ENCODE measurements at places on chromosomes 6 and 20.

- no peak for DNase-seq
Measured at GRCh38 chr6:35302604-35303241, 5.1 kb downstream of the DEF6 start.

- no peak for DNase-seq
Measured at GRCh38 chr6:88899569-88900316, 63.7 kb downstream of the RNGTT start.

GRCh38 chr6:14108571-14109410 lies 8.8 kb upstream of the CD83 start:
- no peak for DNase-seq

DNA sequence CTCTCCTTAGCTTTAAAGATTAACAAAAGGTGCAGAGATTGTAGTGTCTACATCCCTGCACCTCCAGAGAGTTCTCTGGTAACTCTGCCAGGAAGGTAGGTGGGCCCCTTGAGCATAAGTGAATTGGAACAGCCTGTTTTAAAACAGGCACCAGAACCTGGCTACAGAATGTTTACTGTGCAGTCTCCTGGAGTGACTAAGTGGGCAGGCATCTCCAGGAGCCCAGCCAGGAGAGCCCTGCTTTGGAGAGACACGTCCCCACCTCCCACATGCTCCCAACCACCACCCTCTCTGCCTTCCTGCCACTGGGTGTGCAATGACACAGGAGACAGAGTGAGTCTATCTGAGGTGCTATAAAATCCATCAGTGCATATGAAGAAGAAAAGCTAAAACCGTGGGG lies 110.3 kb upstream of the EYA4 start:
- DNase-seq: no peak

- no peak for DNase-seq
Measured at GRCh38 chr6:116450185-116450710, 10.9 kb upstream of the CALHM6 start.

GRCh38 chr6:139147628-139148027 lies 12.7 kb downstream of the HECA start:
- DNase-seq: no peak
